ENCODE measurements at places on chromosomes 3 and 15.

DNA sequence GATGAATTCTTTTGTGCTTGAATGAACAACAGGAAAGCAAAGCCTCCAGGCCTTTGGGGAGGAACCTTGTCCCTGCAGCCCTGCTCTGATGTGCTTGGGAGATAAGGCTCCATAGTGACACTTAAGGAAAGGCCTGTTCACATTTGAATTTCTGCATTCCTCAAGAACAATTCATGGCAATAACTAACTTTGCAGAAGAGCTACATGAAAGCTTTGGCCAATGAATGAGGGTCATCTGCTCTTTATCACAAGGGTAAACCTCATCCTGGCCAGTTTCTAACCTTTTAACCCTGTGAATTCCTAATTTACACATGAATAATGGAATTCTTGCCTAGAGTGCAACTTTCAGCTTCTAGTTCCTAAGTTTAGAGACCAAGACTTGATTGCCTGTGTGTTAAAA is 5.6 kb downstream of the PRTG start:
- H3K36me3 ChIP-seq, result no peaks in the 10 kb centered on the region
- H3K27me3 ChIP-seq, result no peaks in the 10 kb centered on the region
- no peak overlapping the region for H3K27ac ChIP-seq
- no peak for DNase-seq

DNA sequence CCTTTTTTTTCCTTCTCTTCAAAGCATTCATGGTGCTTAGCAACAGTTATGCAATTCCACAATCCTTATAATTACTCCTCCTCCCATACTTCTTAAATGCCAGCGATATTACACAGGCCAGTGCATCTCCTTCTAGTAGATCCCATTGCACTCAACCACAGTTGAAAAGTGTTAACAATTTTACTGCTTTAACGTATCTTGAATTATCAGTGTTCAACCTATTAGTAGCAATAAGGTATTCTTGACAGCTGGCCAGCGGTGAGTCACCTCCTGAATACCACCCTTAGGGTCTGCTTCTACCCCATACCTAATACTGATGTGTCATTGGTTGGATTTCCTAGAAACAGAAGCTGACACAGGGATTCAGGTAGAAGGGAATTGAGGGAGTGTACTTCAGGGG is 24.0 kb upstream of the TEX9 start:
- DNase-seq, result no peak
- no peak overlapping the region for H3K27ac ChIP-seq
- H3K4me1 ChIP-seq, result no peaks in the 10 kb centered on the region
- H3K4me3 ChIP-seq, result no peak overlapping the region
- H3K36me3 ChIP-seq, result no peaks in the 10 kb centered on the region

- no peak overlapping the region for H3K4me3 ChIP-seq
- no peaks in the 10 kb centered on the region for H3K27me3 ChIP-seq
- no peaks in the 10 kb centered on the region for H3K4me1 ChIP-seq
- H3K27ac ChIP-seq, result no peak overlapping the region
Measured at GRCh38 chr3:139846729-139847128, 88.3 kb upstream of the CLSTN2 start.

DNA sequence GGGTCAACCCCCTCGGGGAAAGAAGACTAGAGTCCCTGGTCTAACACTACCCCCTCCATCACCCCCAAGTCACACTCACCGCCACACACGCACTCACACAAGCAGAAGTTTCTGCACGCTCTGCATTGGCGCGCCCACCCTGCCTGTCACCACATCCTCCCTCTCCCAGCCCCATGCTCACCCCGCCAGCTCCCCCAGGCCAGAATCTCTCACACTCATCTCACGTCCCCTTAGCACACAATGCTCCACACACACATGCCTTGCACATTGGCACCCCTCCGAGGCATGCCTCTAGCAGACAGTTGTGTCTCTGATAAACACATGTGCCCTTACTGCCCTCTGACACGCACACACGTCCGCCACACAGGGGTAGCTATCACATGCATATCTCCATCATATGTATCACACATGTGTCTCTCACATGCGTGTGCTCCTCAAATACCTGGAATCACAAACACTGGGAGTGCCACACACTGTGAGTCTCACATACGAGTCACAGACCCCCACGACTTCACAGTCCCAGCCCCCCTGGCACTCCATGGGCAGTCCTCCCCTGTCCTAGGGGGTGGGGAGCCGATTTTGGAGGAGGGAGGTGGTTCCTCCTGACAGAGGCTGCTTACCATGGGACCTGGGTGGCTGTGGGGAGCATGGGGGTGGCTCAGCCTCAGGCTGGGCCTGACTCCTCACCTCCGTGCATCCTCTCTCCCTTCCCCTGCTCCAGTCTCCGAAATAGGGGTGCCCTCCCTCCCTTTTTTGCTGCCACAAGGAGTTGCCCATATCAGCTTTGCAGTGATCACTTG is 898 bp downstream of the FBLN2 start:
- H3K36me3 ChIP-seq, result no peaks in the 10 kb centered on the region
- H3K27me3 ChIP-seq, result no peaks in the 10 kb centered on the region
- no peak for DNase-seq
- H3K27ac ChIP-seq, result peak overlapping the region; percentile 61
- no peaks in the 10 kb centered on the region for H3K4me1 ChIP-seq

DNA sequence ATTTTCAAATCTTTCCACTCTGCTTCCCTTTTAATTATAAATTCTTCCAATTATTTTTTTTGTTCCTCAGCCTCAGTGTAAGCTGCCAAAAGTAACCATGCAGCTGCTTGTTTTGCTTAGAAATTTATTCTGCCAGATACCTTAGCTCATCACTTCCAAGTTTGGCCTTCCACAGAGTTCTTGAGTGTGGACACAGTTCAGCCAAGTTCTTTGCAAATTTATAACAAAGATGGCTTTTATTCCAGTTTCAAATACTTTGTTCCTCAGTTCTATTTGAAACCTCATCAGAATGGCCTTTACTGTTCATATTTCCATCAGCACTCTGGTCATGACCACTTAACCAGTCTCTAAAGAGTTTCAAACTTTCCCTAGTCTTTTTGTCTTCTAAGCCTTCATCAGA is 10.3 kb downstream of the RTP1 start:
- no peak for DNase-seq
- peaks cover 13% of the 10 kb centered on the region for H3K4me1 ChIP-seq
- peak overlapping the region; percentile 76 for H3K27ac ChIP-seq
- H3K27me3 ChIP-seq, result no peaks in the 10 kb centered on the region

GRCh38 chr15:25339431-25339830 is 99.4 kb downstream of the UBE3A start:
- no peaks in the 10 kb centered on the region for H3K4me1 ChIP-seq
- no peak overlapping the region for H3K4me3 ChIP-seq
- DNase-seq, result no peak
- no peaks in the 10 kb centered on the region for H3K27me3 ChIP-seq
- peaks cover 8% of the 10 kb centered on the region for H3K36me3 ChIP-seq
